Stimulated activated CD4-positive, alpha-beta T cell treated with anti-CD3 and anti-CD28 coated beads, Interleukin-12 subunit alpha, Interleukin-12 subunit beta, amount 100 ng/mL, for 24 hours (primary cell): ENCODE measurements at places on chromosomes 6 and 20.

- no peak for DNase-seq
Measured at GRCh38 chr6:102742754-102743356, 1349.3 kb downstream of the GRIK2 start.

- no peak for DNase-seq
Measured at GRCh38 chr6:107822176-107823046, 1.7 kb downstream of the SCML4 start.

- no peak for DNase-seq
Measured at GRCh38 chr6:151958332-151958731, 150.8 kb downstream of the ESR1 start.

GRCh38 chr6:14118091-14118439 lies 493 bp downstream of the CD83 start:
- DNase-seq = no peak

GRCh38 chr6:100346828-100347227 lies 117.9 kb downstream of the SIM1 start:
- DNase-seq = no peak

GRCh38 chr6:43890197-43891062 lies 120.4 kb downstream of the VEGFA start:
- no peak for DNase-seq

DNA sequence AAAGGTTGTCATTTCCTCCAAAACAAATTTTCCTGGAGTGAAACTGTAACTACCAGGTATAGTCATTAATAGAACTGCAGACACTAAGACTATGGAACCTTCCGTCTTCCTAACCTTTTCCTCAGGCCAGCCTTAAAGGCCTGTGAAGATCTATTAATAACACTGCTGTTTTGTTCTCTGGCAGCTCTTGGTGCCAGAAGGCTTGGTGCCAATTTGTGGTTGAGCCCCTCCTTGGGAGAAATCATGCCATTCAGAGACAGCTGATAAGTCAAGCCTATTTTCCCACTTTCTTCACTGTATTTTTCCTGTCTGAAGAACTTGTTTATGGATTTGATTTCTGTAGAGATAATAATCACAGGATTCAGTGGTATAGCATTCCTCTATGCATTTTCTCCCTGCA lies 64.8 kb downstream of the HCRTR2 start:
- DNase-seq = no peak

DNA sequence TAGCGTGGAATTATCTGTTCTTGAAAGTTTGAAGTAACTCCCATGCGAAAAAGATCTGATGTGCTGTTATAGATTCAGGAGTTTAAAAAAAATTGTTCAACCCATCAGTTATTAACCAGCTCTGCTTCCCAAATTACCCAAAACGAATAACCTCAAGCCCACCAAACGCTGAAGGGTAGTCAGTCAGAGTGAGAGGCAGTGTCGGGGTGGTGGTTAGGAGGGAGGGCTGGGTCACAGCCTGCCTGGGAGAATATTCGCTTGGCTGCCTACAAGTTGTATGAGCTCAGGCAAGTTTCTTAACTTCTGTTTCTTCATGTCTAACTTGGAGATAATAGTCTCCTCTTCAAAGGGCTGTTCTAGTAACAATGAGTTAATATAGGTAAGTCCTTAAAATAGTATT lies 114.6 kb downstream of the JPH2 start:
- no peak for DNase-seq

DNA sequence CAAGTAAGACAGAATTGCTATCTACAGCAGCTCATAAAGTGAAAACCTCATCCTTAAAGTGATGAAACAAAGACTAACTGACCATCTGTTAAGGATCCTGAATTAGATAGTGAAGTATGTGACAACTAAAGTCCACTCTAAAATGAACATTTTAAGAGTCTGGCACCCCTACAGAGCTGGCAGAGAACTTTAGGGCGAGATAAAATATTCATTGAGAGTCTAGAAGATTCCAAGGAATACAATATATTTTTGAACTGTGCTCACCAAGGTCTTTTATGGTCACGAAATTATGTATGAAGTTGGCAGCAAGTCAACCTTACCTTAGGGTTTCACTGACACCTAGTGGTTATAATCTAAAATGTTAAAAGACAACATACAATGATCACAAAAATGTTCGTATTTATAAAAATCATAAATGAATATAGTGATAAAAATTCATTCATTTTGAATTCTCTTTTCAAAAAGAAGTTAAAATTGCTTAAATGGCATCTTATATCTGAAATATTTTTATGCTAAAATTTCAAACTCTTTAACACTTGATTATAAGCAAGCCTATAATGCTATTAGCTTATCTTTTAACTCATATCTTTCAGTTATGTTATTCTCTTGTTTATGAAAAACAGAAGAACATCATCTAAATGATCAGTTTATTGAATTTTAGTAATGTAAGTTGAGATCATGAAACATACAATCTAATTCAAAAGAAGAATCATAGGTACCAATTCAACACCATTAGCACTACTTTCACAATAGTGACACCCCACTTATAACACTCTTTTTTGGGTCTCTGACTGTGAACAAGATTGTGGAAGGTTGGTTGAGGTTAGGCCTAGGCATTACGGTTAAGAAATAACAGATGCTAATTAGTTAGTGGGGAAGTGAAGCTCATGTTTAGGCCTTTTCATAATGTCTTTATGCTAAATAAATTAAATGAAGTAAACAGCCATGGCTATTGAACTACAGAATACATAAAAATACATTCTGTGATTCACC lies 27.5 kb downstream of the RSPH3 start:
- no peak for DNase-seq

DNA sequence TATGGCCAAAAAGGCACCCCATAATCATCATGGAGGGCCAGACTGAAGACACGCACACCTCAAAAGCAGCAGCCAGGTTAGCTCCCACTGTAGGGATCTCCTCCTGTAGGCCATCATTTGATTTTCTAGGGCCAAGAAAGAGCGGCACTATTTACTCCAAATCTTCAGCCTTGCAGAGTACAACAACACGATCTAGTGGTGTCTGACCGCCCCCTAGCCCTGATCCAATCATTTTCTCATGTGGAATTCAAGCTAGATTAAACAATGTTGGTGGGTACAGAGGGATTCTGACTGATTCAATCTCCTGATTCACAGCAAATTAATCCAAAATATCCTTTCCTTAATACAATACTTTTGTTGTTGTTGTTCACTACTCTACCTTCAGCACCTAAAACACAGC lies 12.5 kb downstream of the GNAS-AS1 start:
- no peak for DNase-seq

DNA sequence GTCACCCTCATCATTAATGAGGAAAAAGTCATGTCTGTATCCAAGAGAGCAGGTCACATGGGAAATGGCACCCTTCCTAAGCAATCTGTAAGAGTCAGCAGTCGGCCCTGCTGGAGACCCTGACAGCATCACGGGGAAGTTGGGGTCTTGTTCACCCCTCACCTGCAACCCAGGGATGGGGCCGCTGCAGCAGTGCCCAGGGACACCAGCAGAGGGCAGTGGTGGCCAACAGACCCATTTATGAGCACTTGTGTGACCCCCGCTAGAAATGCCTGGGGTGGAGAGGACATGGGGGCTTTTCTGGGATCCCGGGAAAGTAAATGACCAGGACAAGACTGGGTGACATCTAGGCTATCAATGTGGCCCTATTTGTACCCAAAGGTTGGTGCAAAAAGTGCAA lies 35.9 kb downstream of the ANKRD60 start:
- DNase-seq = peak; percentile 39

DNA sequence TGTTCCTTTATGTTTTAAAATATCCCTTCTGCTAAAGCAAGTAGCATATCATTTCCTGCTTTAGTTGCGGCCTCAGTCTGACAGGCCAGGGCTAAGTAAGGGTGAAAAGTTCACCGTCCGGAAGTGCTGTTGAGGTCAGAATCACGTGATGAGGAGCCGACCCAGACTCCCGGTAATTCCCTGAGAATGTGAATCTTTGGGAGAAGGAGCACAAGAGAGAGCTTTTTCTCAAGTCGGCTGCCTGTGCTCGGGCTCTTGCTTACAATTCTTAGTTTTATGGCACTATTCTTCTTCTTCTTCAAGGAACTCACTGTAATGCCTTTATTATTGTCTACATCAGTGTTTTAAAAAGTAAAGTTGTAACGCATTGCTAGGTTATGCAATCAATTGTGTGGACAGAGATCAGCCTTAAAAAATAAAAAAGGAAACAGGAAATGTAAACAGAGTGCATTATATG lies 309.3 kb downstream of the PRL start:
- no peak for DNase-seq

GRCh38 chr6:147909640-147910039 lies 401.1 kb downstream of the SAMD5 start:
- no peak for DNase-seq

- no peak for DNase-seq
Measured at GRCh38 chr6:108531332-108531731, 29.4 kb upstream of the FOXO3 start.

DNA sequence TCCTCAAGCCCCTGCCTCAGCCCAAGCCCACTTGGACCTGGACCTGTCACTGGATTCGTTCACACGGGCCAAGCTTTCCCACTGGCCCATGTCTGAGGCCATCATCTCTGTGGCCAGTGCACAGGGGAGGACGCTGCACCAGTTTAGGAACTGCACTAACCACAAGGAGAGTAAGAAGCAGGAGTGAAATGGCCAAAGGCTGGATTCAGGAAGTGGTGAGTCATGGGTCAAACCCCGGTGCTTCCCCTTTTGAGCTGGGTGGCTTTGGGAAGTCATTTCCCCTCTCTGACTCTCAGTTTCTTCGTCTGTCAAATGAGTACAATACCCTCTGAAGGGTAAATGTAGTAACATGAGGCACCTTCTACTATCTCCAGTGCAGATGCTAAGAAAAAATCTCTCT lies 87.9 kb downstream of the CD40 start:
- DNase-seq = no peak

DNA sequence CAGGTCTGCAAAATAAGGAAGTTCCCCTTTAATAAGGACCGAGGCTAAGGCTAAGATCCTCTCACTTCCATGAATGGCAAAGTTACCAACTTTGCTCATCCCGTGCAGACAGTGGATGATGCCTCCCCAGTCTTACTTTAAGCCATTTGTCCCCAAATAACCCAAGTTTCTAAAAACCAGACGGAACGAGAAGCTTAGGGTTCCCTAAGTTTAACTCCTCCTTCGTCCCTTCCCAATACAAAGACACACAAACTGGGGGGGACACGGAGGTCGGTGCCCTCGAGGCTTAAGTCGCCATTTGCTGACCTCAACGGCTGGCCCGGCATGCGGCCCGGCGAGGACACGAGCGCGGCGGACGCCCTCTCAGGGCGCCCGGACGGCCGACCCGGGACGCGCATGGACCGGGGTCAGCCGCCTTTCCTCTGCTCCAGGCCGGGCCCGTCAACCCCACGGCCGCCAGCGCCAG lies 527 bp downstream of the FBXO30 start:
- no peak for DNase-seq

- no peak for DNase-seq
Measured at GRCh38 chr20:32366380-32366779, 8.2 kb downstream of the ASXL1 start.

- DNase-seq = no peak
Measured at GRCh38 chr20:15613530-15613929, 959.7 kb downstream of the KIF16B start.

DNA sequence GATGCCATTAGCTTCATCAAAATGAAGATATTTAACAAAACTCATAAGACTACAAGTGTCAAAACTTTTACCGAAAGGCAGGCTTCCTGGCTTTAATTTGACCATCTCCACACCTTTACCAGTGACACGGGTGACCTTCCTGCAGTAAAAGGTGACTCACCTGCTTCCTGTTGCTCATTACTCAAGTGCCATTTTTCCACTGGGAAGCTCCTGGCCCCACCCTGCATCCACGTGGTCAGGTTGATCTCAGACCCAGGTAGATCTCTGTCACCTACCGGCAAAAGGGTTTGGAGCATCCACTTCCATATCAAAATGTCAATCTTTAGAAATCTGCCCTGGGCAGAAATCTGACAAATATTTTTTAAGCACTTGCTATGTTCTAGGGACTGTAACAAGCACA lies 31.9 kb upstream of the CDH4 start:
- DNase-seq = no peak

DNA sequence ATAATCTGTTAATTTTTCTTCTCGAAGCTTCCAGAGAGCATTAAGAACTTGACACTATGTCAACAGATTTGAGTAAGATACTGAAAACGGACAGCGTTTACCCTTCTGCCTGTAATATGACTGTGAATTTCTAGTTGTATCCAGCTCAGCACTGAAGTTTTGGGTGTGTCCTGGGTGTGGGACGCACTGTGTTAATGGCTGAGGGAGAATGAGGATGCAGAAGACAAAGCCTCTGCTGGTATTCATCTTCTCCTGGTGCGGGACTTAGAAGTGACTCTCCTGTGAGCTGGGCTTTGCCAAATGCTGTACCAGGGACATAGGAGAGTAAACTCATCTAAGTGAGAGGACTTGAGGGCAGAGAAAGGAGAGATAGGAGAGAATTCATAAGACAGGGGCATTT lies 90.3 kb upstream of the CLDN20 start:
- DNase-seq = no peak

- DNase-seq = no peak
Measured at GRCh38 chr20:53613748-53614147, 20.1 kb upstream of the ZNF217 start.

- no peak for DNase-seq
Measured at GRCh38 chr6:14094721-14095120, 22.9 kb upstream of the CD83 start.

GRCh38 chr6:135880066-135880972 lies 28.8 kb downstream of the PDE7B start:
- DNase-seq = peak; percentile 4

DNA sequence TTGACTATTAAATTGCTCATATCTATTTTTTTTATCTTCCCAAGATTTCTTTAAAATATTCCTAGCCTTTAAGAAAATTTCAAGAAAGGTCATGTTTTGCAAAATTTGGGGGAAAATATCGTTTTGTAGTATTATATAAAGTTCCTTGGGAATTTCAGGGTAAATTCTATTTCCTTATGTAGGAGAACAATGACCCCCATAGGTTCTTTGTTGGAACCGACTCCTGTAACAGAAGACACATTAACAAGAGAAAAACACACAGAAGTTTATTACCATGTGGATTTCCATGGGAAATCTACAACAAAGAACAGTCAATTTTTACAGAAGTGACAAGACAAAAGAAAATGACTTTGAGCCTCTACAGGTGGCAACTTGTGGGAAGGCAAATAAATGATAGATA lies 68.1 kb downstream of the ADGB start:
- no peak for DNase-seq

DNA sequence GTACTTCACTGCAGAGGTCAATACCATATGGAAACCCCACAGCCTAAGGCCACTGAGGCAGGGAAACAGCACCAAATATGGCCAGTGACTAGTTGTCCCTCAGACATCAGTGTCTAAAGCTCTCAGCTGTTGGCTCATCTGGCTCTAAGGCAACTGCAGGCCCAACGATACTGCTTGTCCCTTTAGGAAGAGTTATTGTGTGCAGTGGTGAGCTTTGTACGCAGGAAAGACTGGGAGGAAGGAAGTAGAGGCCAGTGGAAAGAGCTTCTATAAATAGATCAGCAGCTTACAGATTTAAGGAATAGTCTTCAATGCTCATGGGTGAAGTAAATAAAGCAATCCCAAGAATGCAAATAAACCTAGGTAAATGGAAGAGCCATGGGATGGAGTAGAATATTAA lies 29.3 kb downstream of the DNAAF9 start:
- DNase-seq = no peak
